NK-92 treated with Interleukin-12 subunit alpha and Interleukin-12 subunit beta, amount 100 ng/mL, for 24 hours (cell line): ENCODE measurements at places on chromosomes 2 and 18.

GRCh38 chr18:32624182-32624723, 148.6 kb downstream of the KLHL14 start:
- no peak for DNase-seq

DNA sequence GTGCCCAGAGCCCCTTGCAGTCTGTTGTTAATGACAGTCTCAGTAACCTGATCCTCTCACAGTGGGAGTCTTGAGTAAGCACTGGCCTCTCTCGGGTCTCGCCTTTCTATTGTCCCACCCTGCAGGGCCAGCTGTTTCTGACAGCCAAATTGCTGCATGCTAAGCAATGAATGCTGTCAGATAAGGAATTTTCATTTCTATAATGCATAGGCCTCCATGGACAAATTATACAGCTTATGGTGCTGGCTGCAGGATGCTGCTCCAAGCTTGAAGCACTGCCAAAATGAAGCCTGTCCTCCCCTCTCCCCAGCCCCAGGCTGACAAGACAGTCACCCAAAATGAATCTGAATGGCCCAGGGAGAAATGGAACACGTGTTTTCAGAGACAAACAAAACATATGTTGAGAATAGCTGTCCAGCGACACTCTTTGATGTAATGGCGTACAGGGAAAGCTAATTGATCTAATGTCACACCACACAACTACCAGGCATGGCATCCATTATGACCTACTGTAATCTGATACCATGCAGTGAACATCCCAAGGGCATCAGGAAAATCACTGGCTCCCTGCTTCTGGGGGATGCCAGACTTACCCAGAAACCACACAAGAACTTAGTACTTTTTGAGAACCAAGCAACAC, 36.8 kb downstream of the ACVR1 start:
- no peak for DNase-seq

DNA sequence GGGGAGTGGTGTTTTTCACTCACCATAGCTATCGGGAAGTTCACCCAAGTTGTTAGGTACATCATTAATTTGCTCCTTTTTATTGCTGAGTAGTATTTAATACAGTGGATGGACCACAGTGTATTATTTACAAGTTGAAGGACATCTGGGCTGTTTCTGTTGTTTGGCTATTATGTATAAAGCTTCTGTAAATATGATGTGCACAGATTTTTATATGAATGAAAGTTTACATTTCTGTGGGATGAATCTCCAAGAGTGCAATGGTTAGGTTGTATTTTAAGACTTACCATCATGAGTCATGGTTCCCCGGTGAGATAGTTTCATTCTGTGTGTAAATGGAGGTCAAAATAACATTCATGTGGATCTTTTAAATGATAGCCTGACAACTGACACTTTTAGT, 337.4 kb downstream of the PTPRM start:
- no peak for DNase-seq

- DNase-seq, result no peak
Observed at GRCh38 chr18:74608681-74609080, 11.0 kb downstream of the ZNF407 start.

GRCh38 chr2:241987726-241988125, 118.2 kb downstream of the RTP5 start:
- no peak for DNase-seq

DNA sequence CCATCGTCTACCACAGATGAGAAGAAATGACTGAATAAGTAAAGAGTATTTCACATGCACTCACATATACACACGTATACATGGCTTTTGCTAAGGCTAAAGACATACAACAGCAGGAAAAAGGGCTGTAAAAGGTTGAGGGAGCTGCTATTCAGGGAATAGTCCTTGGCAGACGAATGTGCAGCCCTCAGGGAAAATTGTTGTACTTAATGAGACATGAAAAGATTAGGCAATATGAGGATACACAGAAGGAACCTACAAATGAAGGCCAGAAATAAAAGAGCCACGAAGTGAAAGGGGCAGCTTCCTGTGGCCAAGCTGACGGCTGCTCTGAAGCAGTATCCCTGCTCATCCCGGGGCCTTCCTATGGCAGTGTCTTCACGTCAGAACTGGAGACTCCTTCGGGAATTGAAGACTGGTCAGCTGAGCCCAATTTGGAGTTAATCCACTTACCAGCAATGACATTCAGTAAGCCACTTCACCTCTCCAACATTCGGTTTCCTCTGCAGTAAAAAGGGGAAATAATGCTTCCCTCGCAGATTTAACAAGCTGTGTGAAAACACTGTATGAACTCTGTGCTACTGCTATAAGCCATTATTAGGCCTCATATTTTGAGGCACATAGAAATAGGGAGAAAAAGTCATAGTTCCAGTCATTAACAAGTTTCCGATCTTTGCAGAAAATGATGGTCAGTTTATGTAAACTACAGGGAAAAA, 221.8 kb downstream of the STK39 start:
- no peak for DNase-seq

DNA sequence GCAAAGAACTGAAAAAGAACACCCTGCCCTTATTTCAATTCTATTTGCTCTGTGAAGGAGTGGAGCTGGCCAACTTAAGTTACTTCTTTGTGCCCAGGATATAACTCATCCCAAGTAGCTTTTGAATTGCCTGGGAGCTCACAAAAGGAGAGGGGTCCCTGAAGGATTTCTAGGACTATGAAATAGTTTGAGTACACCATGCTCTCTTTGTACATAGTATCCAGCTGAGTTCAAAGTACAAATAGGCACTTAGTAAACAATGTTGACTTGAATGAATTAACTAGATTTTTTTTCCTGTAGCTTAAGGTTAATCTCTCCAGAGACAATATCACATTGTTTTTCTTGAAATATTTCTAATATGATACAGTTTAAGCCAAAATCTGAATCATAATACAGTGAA, 47.7 kb downstream of the ZC3H15 start:
- DNase-seq, result no peak

GRCh38 chr18:9808295-9809241, 77.2 kb upstream of the TXNDC2 start:
- DNase-seq, result no peak

DNA sequence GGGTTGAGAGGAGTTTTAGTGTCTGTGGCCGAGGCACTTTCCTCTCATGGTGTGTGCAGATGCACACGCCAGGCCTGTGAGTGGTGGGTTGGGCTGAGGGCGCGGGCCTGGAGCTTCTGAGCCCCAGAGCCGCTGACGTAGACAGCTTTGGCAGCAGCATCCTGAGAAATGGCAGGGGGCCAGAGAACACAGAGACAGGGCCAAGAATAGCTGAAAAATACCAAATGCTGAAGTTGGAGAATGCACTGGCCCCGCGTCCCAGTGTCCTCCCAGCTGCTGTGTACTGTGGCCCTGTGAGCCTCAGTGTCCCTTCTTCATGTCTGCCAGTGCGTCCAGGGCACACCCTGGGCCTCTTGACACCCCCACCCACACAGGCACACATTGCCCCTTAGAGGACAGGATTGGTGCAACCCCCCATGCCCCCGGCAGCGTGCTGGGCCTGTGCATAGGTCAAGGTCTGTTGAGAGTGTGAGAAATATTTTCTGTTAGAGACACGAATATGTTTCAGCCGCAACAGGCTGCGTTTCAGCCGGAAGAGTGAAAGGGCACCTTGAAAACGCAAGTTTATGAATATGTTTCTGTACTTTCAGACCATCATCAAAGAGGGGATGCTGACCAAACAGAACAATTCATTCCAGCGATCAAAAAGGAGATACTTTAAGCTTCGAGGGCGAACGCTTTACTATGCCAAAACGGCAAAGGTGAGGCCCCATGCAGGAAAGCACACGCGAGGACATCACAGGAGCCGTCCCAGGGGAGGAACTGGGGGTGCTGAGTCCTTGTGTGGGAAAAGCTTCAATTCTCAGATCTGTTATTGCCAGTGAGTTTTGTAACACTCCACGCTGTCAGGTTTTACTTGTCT, 33.6 kb downstream of the DGKD start:
- DNase-seq, result no peak

GRCh38 chr2:78263571-78263970, 741.4 kb upstream of the LRRTM4 start:
- no peak for DNase-seq

DNA sequence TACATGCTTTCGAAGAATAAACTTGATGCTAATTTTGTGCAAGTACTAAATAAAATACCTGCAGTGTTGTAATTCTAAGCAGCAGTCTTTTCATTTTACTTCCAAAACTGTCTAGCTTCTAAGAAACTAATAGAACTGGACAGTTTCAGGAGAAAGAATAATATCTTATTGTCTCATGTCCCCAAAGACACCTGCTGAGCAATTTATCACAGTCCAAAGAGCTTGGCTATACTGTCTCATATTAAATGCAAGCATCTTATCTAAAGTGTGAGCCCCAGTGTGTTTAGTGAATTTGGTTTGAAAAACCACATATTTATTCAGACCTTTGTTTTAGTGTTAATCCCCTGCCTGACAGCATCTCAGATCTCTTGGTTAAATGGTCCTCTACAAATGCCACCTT, 374.3 kb downstream of the TMX3 start:
- DNase-seq, result no peak
